Esophagus muscularis mucosa (tissue), 4 donors: ENCODE measurements at places on chromosomes 4 and X. TPM values are rescaled to one million over a fixed set of nuclear protein-coding genes. Genes with fewer than 3 reads are reported as not detected.

DNA sequence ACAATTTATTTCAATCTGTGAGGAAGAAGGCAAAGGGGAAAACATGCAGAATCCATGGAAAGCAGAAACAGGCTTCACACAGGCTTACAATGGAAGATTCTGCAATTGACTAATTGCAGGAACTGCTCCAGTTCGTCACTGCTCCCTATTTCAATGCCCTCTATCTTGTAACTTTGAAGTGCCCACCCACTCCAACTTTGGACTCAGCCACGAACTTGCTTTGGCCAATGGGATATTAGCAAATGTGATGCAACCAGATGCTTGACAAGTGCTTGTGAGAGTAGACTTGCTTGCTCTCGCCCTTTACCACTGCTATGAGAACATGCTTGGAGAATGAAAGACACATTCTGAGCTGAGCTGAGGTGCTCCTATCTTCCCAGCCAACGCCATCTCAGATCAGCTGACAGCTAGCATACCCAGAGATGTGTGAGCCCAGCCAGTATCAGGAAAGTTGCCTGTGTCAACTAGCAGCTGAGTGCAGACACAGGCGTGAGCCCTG lies 105.7 kb upstream of the PTCHD1 start:
- no peak overlapping the region for H3K27ac ChIP-seq
- H3K4me3 ChIP-seq: no peak overlapping the region
- H3K27me3 ChIP-seq: no peaks in the 10 kb centered on the region
- no peak for DNase-seq
- no peaks in the 10 kb centered on the region for H3K36me3 ChIP-seq

DNA sequence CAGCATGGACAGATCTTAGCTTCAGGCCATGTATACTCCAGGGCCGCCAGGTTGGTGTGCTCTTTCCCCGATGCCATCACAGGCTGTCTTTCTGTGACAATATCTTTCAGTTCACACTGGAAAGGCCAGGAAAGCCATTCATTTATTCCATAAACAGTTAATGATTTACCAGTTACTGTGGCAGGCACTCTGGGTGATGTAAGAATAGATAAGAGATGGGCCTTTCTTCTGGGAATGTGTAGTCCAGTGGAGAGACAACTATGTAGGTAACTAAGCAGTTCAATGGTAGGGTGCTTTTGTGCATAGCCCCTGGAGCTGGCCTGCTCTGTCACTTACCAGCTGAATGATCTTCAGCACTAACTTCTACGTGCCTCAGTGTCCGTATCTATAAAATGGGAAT lies 46.3 kb upstream of the LEF1 start:
- no peaks in the 10 kb centered on the region for H3K36me3 ChIP-seq
- no peak for DNase-seq
- H3K27me3 ChIP-seq: no peaks in the 10 kb centered on the region
- no peak overlapping the region for H3K27ac ChIP-seq

DNA sequence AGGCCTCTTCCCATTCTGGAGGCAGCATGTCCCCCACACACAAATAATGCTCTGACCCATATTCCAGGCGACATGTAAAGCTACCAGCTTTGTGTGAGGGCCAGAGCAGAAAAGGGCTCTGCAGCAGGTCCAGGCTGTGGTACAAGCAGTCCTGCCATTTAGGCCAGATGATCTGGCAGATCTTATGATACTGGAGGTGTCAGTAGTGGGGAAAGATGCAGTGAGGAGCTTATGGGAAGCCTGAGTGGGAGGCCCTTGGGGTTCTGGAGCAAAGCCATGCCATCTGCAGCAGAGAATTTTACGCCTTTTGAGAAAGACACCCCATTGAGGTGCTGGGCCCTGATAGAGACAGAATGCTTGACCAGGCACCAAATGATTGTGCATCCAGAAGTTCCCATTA lies 7.7 kb downstream of the SYN1 start:
- H3K4me1 ChIP-seq: no peaks in the 10 kb centered on the region
- no peaks in the 10 kb centered on the region for H3K27me3 ChIP-seq
- H3K4me3 ChIP-seq: no peak overlapping the region

DNA sequence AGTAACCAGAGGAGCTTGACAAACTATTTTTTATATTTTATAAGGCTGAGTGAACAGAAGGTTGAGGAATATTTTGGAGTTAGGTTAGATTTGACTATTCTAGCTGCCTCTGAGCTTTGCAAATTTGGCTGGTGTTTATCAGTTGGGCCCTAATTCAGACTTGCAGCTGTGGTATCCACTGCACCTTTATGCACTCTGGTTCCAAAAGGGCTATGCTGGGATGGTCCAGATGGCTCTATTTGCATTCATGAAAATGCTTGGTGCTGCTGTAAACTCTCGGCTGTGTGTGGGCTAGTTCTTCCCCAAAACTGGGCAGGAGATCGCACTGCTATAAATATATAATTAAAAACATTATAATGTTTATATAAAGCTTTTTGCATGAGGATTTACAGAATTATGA lies 106.3 kb downstream of the REPS2 start:
- DNase-seq: no peak
- H3K27me3 ChIP-seq: no peaks in the 10 kb centered on the region
- no peak overlapping the region for H3K27ac ChIP-seq
- H3K4me1 ChIP-seq: no peaks in the 10 kb centered on the region

GRCh38 chrX:16558489-16558888 lies 91.5 kb upstream of the S100G start:
- no peak overlapping the region for H3K4me3 ChIP-seq
- no peaks in the 10 kb centered on the region for H3K36me3 ChIP-seq
- no peaks in the 10 kb centered on the region for H3K27me3 ChIP-seq
- no peaks in the 10 kb centered on the region for H3K4me1 ChIP-seq

DNA sequence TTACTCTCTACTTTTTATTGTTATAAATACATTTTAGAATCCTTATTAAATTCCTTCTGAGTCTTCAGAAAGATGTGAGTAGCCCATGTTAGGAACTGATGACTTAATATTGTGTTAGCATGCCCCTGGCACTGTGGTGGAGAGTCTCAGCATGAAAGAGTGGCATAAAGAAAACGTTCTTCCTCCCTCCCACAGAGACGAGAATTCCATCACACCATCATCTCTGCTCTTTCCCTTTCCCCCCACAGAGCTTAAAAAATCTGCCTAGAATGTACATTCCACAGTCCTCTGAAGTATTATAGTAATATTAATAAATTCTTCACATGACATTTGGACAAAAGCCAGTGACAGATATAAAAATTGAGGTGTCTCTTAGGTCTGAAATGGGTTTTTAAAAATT lies 117.8 kb upstream of the DKK2 start:
- no peak for DNase-seq
- H3K36me3 ChIP-seq: no peaks in the 10 kb centered on the region
- no peaks in the 10 kb centered on the region for H3K27me3 ChIP-seq
- H3K4me1 ChIP-seq: no peaks in the 10 kb centered on the region

DNA sequence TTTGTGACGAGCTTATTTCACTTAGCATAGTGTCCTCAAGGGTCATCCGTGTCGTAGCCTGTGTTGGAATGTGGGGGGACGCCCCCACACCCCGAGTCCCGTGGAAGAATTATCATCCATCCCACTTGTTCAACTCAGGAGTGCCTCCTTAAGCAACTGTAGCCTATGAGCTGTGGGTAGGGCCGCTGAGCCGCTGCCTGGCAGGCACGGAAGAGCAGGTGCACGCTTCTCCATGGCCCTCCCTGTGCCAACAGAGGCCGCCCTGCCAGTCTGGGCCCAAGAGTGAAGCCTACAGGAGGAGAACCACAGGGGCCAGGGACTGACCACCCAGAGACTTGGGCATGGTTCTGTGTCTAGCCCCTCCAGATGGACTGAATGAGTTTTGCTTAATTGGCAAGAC lies 2.3 kb upstream of the RGS12 start:
- no peaks in the 10 kb centered on the region for H3K36me3 ChIP-seq
- H3K27ac ChIP-seq: no peak overlapping the region
- peaks cover 57% of the 10 kb centered on the region for H3K4me1 ChIP-seq
- no peaks in the 10 kb centered on the region for H3K27me3 ChIP-seq
- no peak overlapping the region for H3K4me3 ChIP-seq
- no peak for DNase-seq

SLC9A7 gene
- total RNA-seq: 3.6 TPM

SMIM43 gene
- 0.46 TPM for total RNA-seq
